GM13976 (cell line): ENCODE measurements at places on chromosomes 11 and 22.

DNA sequence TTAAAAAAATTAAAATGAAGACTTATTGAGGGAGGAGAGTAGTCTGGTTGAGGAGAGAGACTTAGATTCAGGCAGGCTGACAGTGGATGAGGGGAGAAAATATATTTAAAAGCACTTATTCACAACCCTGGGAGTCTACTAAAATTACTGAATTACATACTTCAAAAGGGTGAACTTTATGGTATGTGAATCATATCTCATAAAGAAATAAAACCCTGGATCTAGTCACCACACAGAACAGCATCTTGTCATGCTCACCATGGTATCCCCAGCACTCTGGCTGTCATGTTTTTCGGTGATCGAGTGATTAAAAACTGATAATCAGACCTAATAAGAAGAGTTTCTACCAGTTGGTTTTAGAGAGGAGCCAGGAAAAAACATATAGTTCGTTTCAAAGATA is 11.0 kb downstream of the TEAD1 start:
- no peak for DNase-seq

- no peak for DNase-seq
These were observed 110.6 kb downstream of the SGSM3 start for GRCh38 chr22:40480996-40481395.

DNA sequence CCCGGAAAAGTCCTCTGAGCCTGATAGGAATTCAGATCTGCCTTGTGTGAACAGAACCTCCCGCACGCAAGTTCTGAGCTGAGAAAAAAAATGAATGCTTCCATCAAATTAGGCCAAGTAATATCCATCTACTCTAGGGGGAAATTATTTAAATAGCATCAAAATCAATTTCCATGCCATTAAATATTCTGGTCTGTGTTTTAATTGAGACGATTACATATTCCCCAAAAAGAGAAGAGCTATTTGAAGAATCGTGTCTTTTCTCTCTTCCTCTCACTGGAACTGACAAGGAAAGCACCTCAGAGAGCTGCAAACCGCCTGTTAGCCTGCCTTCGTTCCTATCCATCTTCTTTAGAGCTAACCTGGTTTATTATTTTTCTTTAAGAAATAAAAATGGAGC is 96.0 kb downstream of the SEZ6L start:
- DNase-seq = no peak

DNA sequence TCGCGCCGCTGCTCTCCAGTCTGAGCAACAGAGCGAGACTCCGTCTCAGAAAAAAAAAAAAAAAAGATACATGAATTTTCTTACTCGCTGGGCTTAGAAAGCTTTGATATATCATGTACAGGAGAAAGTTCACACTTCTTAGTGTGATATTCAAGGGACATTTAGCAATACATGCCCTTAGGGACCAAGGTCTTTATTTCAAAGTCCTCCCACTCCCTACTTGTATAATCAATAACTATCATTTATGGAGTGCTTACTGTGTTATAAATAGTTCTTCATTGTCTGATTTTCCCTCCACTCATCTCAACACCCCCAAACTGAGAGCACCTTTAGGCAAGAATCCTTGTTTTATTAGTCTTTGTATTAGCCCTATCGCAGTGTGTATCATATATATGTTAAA is 103.3 kb downstream of the UVRAG start:
- DNase-seq = no peak

DNA sequence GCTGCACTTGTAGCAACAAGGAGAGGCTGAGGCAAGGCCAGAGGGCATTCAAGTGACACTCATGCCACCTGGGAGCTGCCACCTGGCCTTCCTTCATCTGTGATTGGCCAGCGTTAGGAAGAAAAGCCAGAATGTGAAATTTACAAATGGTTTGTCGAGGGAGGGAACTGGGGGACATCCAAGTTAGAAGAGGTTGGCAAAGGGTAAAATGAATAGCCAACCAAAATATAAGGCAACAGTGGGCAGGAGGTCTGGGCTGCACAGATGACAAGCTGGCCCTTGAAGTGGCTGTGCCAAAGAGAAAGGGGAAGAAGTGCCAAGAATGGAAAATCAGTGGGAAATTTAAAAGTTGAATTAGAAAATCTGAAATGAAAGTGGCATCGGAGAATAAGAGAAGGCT is 221.4 kb downstream of the C11orf91 start:
- DNase-seq = no peak
